ENCODE measurements at places on chromosomes 6 and 20.

DNA sequence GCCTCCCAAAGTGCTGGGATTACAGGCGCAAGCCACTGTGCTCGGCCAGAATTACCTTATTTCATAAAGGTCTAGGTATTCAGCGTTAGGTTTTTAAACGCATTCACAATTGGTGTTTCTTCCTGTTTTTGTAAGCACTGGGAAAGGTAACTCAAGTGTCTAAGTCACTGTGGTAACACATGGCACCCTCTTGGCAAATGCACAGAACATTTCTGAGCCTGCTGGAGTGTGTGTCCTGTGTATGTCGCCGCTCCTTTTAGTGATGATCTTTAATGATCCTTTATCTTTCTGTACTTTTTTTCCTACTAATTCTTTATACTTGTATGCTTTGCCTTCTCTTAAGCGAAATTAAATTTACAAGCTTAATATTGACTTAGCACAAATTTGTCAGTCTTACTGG, 263.0 kb downstream of the ARID1B start:
- no peaks in the 10 kb centered on the region for H3K27me3 ChIP-seq
- DNase-seq, result no peak
- H3K4me1 ChIP-seq, result no peaks in the 10 kb centered on the region
- H3K4me3 ChIP-seq, result no peak overlapping the region
- H3K36me3 ChIP-seq, result no peaks in the 10 kb centered on the region

DNA sequence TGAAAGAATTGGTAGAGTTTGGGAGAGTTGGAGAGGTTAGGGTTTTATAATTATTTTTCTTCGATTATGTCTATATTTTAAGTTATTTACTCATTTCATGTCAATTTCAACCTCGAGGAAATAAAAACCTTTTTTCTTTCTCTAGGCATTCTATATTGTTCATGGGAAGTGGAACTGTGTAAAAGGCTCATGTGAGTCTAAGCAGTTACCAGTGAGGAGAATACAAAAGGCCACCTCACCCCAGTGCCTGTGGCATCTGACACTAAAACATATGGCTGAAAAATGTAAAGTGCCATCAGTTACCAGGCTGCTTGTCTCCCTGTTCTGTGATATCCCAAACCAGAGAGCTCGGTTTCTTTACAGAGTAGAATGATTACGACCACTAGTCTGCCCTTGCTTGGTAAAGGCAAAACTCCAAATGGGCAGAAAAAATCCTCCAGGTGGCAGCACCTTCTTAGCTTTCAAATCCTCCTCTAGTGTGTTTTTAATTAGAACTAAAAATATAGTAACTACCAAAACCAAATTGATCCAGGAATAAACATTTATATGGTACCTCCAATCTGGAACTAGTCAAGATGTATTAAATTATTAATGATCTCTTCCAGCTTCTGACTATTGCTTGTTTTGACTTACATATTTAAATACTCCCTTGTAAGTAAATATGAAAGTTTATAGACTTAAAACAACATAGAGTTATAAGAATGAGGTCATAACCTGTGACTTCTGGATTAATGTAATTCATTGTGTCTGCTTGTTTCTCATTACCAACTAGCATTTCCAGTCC, 122.6 kb upstream of the MCHR2 start:
- no peaks in the 10 kb centered on the region for H3K27me3 ChIP-seq
- no peak overlapping the region for H3K4me3 ChIP-seq
- no peaks in the 10 kb centered on the region for H3K36me3 ChIP-seq
- H3K4me1 ChIP-seq, result no peaks in the 10 kb centered on the region
- no peak for DNase-seq

GRCh38 chr6:156957931-156958547, 180.9 kb downstream of the ARID1B start:
- peaks cover 13% of the 10 kb centered on the region for H3K4me1 ChIP-seq
- no peaks in the 10 kb centered on the region for H3K27me3 ChIP-seq
- no peak for DNase-seq
- H3K4me3 ChIP-seq, result no peak overlapping the region
- H3K27ac ChIP-seq, result no peak overlapping the region
- no peaks in the 10 kb centered on the region for H3K36me3 ChIP-seq

DNA sequence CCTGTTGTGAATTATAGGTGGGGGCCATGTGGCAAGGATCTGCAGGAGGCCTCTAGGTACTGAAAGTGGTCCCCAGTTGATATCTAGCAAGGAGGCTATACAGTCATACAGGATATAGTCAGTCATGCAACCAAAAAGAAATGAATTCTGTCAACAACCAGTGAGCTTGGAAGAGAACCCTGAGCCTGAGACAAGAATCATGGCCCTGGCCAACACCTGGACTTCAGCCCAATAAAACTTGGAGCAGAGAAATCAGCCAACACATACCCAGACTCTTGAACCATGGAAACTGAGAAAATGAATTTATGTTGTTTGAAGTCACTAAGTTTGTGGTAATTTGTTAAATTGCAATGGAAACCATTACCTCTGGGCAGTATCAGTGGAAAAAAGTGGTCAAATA, 370.2 kb downstream of the KIF16B start:
- no peak overlapping the region for H3K4me3 ChIP-seq
- no peaks in the 10 kb centered on the region for H3K36me3 ChIP-seq
- no peaks in the 10 kb centered on the region for H3K4me1 ChIP-seq

DNA sequence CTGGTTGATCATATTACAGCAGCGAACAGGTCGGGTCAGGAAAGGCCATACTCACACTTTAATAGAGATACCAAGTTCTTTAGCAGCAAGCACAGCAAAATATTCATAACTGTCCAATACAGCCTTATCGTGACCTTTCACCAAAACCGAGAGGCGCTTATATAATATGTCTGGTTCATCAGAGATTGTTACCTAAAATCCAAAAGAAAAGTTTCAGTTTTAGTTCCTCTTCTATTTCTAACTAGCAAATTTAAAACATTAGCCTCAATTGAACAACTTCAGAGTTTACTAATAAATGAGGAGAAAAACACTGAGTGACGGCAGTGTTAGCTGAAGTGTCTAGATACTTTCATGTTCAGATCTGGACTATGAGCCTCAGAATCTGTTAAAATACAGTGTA, 5.9 kb downstream of the MRPS10 start:
- no peak overlapping the region for H3K4me3 ChIP-seq

Measured in naive thymus-derived CD4-positive, alpha-beta T cell (primary cell).